Stimulated activated CD4-positive, alpha-beta T cell treated with anti-CD3 and anti-CD28 coated beads, Interleukin-1b, Interleukin-23, amount 100 ng/mL, for 48 hours (primary cell): ENCODE measurements at places on chromosomes 12 and 14.

DNA sequence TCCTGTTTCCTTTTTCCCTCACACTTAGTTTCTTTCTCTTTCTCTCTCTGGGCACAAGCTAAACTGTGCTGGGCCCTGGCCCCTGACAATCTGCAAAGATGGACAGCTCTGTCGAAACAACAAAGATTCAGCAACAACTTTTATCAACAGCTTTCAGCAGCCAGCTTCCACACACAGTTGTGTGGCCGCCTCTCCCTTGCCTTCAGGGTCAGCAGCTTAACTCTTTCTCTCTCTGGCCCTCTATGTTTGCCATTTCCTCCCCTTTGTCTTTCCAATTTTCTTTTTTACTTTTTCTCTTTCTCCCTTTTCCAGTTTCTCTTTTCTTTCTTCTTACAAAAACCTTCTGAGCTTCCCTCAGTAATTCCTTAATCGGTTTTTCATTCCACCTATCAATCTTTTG lies 43.3 kb downstream of the IQSEC3 start:
- no peak for DNase-seq

DNA sequence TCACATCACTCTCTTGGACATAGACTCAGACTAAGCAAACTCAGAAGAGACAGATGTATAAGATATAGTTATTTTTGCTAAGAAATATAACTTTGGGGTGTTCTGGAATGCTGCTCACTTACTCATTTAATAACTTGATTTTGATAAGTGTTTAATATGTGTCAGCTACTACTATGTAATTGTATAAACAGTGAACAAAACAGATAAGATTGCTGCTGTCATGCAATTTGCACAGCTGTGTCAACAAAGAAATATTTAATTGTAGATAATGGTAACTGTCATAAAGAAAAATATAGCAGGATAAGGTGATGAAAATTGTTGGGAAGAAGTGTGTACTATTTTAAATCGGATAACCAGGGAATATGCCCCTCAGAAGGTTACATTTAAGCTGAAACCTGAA lies 84.1 kb upstream of the ZDHHC17 start:
- no peak for DNase-seq

DNA sequence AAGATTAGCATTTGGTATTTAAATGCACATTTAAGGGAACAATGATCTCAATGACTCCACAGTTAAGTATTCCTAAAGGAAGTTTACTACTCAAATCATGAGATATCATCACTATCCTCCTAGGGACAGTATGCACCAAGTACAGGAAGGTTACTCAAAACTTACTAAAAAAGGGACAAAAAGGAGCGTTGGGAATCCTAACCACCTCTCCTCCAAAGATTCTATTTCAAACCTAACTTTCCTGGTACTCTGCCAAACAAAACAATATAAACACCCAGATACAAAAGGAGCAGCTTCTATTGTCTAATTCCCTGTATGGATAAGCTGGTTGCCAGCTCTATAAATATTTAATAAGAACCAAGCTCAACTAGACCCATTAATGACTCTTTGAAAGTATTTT lies 377.7 kb downstream of the NUAK1 start:
- DNase-seq: no peak

- DNase-seq: no peak
These were observed 17.4 kb downstream of the LETMD1 start for GRCh38 chr12:51065530-51065929.

- DNase-seq: no peak
These were observed 808.1 kb upstream of the FBXO33 start for GRCh38 chr14:40240245-40240859.

DNA sequence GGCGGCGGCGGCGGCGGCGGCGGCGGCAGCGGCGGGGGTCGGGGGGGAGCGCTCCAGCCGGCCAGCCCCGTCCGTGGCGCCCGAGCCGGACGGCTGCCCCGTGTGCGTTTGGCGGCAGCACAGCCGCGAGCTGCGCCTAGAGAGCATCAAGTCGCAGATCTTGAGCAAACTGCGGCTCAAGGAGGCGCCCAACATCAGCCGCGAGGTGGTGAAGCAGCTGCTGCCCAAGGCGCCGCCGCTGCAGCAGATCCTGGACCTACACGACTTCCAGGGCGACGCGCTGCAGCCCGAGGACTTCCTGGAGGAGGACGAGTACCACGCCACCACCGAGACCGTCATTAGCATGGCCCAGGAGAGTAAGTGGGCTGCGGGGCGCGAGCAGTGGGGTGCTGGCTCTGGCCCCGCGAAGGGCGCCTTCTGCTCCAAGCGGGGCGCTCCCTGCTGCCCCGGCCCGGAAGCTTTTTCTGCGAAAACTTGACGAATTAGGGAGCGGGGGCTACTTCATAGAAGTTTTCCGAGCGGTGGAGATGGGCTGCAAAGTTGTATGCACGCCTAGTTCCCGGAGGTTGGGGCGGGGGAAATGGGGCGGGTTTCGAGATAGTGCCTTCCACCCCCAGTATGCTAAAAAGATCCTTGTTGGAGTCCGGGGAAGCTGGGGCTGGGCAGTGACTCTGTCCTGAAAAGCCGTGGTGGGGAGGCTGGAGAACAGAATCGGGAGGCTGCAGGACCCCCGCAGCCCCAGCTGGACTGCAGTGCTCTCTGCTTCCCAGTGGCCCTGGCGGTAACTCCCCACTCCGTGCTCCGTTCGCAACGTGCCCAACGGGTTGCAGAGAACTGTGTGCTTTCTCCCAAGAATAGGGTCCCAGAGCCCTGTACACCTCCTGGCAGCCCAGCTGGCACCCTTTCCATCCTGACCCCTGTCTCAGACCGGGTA lies 751 bp downstream of the GDF11 start:
- DNase-seq: peak; percentile 52

GRCh38 chr12:118822512-118822911 lies 158.8 kb upstream of the SRRM4 start:
- no peak for DNase-seq

DNA sequence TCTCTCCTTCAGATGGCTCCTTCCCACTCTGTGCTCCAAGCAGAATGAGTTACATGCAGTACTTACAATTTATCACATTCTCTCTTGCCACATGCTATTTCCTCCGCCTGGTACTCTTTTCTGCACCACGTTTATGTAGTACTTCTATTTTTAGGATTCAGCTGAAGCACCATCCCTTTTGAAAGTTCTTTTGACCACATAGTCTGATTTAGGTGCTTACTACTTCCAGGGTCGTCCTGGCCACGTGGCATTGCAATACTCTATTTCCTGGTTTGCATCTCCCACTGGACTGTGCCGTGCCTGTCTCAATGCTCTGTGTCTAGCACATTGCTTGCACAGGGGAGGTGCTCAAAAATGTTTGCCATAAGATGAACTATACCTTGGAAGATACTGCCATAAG lies 16.3 kb upstream of the TBC1D30 start:
- no peak for DNase-seq

GRCh38 chr12:124456652-124457152 lies 110.7 kb downstream of the NCOR2 start:
- no peak for DNase-seq

GRCh38 chr14:31106768-31107167 lies 80.6 kb upstream of the STRN3 start:
- DNase-seq: no peak

GRCh38 chr12:124853781-124854636 lies 9.7 kb downstream of the SCARB1 start:
- DNase-seq: no peak

DNA sequence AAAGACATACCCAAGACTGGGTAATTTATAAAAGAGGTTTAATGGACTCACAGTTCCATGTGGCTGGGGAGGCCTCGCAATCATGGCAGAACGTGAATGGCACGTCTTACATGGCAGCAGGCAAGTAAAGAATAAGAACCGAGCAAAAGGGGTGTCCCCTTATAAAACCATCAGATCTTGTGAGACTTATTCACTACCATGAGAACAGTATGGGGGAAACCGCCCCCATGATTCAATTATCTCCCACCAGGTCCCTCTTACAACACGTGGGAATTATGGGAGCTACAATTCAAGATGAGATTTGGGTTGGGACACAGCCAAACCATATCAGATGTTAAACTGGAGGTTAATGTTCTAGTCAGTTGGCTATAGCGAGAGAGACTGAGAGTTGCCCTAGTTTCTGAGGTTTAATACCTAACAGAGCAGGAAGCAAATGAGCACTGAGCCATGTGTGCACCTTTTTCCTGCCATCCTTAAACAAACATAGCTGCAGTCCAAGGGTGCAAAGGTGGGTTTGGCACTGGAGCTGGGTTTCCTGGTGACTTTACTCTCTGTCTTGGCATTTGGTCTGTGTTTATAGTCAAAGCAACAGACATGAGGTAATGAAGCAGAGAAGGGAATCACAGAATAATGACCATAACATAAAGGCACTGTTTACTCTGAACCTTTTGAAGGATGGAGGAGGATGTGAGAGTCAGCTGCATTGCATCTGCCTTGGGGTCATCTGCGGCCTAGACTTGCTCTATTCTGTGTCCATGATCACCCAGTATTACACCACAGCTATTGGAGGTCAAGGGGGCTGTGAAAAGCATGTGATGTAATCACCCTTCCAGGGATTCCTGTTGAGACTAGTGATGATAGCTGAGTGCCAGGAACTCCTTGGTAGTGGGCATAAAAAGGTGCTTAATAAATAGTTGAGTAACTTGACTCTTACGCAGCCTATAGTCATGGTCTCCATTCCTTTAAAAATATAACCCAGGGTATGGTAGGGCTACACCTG lies 83.6 kb upstream of the USP44 start:
- no peak for DNase-seq

DNA sequence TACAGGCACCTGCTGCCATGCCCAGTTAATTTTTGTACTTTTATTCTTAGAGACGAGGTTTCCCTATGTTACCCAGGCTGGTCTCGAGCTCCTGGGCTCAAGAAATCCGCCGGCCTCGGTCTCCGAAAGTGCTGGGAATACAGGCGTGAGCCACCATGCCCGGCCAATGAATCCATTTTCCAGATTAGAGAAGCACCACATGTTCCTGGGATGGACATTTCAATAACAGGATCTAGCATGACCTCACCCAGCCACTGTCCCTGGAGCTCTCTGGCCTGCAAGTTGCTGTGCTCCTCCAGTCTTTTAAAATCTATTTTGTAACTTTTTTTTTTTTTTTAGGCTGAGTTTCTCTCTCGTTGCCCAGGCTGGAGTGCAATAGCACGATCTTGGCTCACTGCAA lies 2.2 kb downstream of the GPR132 start:
- DNase-seq: no peak

DNA sequence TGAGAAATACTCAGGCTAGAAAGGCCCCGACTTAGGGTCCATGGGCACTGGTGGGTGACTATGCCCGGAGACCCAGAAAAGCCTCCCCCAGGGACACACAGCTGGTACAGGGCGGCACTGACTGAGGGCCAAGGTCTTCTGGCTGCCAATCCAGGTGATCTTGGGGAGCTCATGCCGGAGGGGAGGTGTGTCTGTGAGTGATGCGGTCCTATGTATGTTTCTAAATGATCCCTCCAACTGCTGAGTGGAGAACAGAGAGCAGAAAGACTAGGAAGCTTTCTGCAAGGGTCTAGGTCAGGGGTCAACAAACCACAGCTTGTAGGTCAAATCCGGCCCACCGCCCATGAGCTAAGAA lies 391 bp downstream of the SERPINA4 start:
- DNase-seq: no peak

GRCh38 chr14:65461730-65462129 lies 49.2 kb downstream of the FUT8 start:
- no peak for DNase-seq

- no peak for DNase-seq
These were observed 62.7 kb downstream of the RASSF3 start for GRCh38 chr12:64672925-64673409.

DNA sequence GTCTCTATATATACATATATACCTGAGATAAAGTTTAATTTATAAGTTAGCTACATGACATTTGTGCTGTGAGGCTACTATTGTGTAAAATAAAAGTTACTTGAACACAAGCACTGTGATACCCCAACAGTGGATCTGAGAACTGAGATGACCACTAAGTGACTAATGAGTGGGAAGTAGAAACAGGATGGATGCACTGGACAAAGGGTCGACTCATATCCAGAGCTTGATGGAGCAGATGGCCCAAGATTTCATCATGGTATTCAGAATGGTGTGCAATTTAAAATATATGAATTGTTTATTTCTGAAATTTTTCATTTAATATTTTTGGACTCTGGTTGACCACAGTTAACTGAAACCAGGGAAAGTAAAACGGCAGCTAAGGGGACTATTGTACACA lies 908.6 kb upstream of the MDGA2 start:
- no peak for DNase-seq

DNA sequence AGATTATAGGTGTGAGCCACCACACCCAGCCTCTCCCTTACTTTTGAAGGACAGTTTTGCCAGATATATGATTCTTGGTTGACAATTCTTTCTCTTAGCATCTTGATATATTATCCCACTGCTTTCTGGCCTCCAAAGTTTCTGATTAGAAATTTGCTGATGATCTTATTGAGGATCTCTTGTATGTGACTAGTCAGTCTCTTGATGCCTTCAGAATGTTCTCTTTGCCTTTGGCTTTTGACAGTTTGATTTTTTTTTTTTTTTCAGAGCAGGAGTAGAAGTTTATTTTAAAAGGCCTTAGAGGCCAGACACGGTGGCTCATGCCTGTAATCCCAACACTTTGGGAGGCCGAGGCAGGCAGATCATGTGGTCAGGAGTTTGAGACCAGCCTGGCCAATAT lies 32.6 kb downstream of the IFT81 start:
- no peak for DNase-seq

GRCh38 chr12:68397566-68398158 lies 65.5 kb upstream of the MDM1 start:
- DNase-seq: no peak

- DNase-seq: no peak
These were observed 37.5 kb upstream of the FZD10 start for GRCh38 chr12:130124605-130125244.

GRCh38 chr12:97075934-97076630 lies 169.0 kb downstream of the NEDD1 start:
- no peak for DNase-seq
